ENCODE measurements at places on chromosomes 2 and 18. TPM values are rescaled to one million over a fixed set of nuclear protein-coding genes. Genes with fewer than 3 reads are reported as not detected.

- DNase-seq, result no peak
These were observed 103.8 kb upstream of the COPS8 start for GRCh38 chr2:236981701-236982485.

- no peak for DNase-seq
These were observed 209.2 kb upstream of the STON1 start for GRCh38 chr2:48320742-48321141.

DNA sequence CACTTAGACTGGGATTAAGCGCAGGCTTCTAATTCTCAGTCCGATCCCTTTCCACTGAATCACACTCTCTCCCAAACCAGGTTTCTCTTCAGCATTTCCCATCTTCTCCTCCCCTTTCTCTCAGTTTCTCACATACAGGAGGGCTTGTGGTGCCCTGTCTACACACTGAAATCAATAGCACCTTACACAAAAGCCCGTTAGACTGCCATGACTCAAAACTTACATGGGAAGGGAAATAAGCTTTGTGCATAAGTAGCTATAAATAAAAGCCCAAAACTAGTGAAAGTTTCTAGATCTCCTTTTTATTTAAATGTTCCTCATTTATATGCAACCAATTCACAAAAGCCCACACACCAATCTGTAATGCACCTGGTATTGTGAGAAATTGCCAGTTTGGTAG, 318.4 kb downstream of the TXNL1 start:
- DNase-seq, result no peak

DNA sequence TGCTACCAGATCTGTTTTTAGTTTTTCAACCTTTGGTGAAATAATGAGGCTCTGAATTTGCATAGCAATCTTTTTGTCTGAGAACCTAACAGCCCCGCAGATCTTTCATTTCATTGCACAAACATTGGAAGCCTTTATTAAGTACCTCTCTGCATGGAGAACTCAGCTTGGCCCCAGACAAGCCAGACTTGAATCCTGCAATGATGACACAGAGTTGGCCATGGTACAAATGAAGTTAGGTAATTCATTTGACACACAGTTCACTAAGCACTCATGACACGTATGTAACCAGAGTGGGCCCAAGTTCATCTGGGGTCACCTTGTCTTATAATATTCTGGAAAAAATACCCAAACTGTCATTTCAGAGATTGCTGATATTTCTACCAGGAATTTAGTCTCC, 439.1 kb upstream of the ID2 start:
- DNase-seq, result no peak

DNA sequence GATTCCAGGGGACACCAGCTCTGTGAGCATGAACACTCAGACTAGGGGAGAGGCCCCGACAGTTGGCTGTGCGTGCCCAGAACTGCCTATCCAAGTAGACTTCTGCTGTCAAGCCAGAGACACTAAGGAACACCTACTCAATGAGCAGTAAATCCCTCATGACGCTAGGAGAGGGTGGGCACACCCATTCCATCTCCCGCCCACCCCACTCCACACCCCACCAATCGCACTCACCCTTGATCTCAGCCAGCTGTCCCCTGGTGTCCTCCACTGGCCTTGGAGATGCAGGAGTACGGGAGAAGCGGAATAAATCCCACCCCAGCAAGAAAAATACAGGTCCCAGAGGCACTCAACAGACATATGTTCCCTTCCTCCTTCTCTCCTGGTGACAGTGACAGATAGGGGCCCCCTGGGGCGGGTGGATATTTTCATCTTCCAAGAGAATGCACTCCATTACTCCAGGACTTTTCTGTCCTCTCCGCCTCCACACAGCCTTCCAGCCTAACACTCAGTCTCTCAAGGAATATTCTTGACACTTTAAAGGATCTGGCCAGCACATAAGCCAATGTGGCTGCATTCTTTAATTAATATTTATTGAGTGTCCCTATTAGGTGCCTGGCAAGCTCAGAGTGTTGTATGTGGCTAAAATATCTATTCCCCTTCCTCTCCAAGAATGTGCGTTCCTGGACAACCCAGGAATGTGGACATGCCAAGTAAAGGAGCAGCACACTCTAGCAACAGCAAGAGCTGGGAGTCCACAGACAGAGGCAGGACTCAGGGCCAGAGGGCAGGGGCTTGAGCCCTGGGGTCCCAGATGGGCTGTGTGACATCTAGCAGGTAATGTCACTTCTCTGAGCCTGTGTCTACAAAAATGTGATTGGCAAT, 13.1 kb upstream of the SMAD7 start:
- DNase-seq, result no peak

DNA sequence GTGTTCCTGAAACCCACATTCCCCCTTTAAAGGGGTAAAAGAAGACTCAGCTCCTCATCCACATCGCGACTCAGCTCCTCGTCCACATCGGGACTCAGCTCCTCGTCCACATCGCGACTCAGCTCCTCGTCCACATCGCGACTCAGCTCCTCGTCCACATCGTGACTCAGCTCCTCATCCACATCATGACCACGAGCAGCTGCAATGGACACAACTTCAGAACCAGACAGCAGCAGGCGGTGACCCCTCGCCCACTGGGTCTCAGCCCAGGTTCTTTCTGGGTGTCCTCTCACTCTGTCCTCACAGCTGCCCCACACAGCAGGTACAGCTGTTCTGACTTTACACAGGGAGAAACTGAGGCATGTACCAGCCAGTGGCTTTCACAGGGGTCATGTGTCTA, 163.5 kb upstream of the SALL3 start:
- DNase-seq, result no peak

- no peak for DNase-seq
These were observed 471.5 kb downstream of the EPHA4 start for GRCh38 chr2:221100467-221101089.

DNA sequence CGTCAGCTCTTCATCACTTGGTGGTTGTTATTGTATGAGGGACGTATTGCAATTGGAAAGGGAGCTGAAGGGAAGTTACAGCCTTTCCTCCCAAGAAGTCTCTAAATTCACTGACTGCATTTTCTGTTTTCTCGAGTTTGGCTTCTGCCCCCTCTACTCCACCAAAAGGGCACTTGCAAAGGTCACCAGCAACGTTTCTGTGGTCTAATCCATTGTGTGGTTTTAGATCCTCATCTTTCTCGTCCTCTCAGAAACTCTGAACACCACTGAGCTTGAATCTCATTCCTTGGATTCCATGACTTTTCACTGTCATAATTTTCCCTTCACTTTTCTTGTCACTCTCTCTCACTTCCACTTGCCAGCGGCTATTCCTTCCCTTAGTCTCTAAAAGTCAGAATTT, 308.0 kb downstream of the AFF3 start:
- DNase-seq, result no peak

DNA sequence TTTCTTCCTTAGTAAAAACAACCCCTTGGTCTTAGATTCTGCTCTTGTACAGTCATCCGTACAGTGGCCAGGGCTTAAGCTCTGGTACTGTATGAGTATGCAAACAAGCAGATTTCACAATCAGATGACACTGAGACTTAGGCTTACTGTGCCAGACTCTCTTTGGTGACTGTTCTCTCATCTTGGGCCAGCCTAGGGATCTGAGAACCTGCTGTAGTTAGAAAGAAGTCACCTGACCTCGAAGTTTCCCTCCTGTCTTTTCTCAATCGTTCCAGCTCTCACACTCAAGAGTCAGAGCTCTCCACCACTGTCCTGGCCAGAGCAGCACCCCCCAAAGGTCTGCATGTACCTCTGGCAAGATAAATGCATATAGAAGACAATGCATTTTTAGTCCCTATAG, 63.2 kb downstream of the ZEB2 start:
- DNase-seq, result no peak

Gene NT5DC4
- not detected for total RNA-seq

Gene LAMA3
- not detected for total RNA-seq

Gene CYP27A1
- total RNA-seq, result not detected

Gene THOC1
- 128 TPM for total RNA-seq

Gene DLGAP1
- not detected for total RNA-seq
